BJ (cell line): ENCODE measurements at places on chromosomes 11 and 22.
A peak's percentile ranks its signal among the peaks of the same experiment; 100 is the strongest.

DNA sequence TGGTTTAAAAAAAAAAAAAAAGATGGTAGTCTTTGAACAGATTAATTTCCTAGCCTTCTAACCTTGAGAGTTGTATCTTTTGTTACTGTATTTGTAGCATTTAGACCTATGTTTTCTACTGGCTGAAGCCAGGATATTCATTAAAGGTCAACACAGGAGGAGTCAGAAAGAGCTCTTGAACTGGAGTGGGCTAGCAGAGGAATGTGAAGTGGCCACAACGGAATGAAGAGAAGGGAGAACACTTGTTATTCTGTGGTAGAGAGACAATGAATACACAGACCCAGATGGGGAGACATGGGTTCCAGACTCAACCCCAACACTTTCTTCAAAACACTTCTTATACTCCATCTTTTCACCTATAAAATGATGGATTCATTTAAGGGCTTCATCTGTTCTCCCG, 88.1 kb downstream of the RELT start:
- no peak for DNase-seq

DNA sequence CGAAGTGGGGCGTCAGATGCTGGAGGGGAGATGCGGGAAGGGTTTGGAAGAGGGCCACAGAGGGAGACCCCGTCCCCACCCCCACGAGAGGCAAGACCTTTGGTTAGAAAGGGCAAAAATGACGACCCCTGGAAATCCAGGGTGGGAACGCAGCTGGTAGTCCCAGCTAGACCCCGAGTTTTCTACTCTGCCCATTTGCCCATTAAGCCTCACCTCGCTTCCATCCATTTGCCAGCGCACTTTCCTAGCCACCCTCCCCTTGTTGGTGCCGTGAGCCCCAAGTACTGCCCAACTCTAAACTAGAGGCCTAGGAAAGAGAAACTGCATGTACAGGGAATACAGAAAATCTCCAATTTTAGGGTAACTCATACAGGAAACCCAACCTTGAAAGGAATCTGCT, 370 bp downstream of the DDX25 start:
- DNase-seq: no peak

GRCh38 chr11:10392095-10393079, 62.7 kb upstream of the AMPD3 start:
- no peak for DNase-seq

- DNase-seq: no peak
Observed at GRCh38 chr11:123413636-123414035, 16.4 kb upstream of the GRAMD1B start.

- no peak for DNase-seq
Observed at GRCh38 chr11:105870516-105871113, 151.4 kb downstream of the MSANTD4 start.

DNA sequence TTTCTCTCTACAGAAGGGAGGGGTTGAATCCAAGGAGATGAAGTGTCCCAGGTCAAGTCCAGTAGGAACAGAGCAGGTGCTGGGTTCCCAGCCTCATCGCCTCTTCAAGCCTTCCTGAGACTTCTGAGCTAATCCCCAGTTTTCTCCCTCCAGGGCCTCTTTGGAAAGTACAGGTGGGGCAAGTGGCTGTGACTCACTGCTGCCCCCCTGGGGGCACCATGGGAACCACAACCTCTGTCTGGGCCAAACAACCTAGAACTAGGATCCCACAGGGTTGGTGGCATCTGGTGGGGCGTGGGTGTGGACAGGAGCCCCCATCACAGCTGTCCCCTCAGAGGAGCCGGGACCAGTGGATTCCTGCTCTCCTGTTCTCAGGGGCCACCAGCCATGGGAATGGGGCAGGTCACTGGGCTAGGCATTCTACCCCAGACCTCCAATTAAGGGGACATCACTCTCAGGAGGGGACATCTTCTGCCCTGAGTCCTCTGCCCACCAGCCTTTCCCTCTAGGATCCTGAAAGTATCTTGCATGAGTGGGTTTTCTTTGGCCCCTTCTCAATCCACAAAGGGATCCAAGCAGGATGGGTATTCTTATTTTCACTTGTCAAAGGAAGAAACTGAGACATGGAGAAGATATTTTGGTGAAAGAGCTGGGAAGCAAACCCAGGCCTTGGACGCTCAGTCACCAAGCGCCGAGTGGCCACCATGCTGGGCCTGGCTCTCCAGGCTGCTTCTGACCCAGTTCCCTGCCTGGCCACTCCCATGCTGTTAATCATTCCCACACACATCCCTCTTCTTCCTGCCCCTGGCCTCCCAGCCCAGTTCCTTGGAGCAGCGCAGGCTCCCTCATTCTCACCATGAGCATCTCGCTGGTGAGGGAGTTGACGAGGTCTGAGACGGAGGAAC, 23.8 kb downstream of the LRRC10B start:
- no peak for DNase-seq

GRCh38 chr11:122230385-122230755, 114.4 kb upstream of the BLID start:
- DNase-seq: no peak

GRCh38 chr11:116239247-116239646, 533.5 kb downstream of the BUD13 start:
- DNase-seq: no peak

DNA sequence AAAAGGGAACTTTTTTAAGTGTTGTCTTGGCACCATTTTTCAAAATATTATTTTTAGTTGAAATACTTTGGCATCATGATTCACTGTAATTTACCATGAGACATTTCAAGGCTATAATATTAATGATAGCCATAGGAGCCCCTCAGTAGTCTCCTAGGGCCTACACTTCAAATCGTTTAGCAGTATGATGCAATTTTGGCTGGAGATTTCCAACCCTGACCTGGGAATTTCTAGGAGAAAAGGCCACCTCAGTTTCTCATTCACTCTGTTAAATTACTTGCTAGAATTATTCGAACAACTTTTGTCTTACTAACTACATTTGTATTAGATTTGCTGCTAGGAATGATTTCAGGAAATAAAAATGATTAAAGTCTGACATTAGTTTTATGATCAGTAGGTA, 1610.9 kb upstream of the RAG2 start:
- DNase-seq: no peak

DNA sequence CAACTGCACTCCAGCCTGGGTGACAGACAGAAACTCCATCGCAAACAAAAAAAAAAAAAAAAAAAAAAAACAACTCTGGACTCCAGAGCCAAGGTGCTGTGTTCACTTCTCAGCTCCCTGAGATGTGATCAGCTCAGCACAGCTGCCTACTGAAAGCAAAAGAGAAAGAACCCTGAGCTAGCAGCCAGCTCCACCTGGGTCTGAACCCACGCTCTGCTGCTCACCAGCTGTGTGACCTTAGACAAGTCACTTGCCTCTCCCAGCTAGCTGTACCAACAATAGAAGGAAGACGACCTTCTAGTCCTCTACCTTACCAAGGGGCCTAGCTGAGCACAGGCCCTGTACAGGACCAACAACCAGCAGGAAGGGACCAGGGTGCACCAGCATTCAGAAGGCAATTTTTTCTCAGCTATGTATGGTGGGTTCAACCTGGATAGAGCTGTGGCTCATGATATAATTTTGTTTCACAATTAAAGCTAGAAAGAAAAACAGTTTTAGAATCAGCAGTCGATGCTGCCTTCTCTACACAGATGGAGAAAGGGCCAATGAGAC, 3.8 kb downstream of the DGCR2 start:
- DNase-seq: no peak

GRCh38 chr22:49422701-49423100, 405.0 kb downstream of the BRD1 start:
- no peak for DNase-seq

- no peak for DNase-seq
Observed at GRCh38 chr11:133705873-133706272, 139.4 kb downstream of the SPATA19 start.

DNA sequence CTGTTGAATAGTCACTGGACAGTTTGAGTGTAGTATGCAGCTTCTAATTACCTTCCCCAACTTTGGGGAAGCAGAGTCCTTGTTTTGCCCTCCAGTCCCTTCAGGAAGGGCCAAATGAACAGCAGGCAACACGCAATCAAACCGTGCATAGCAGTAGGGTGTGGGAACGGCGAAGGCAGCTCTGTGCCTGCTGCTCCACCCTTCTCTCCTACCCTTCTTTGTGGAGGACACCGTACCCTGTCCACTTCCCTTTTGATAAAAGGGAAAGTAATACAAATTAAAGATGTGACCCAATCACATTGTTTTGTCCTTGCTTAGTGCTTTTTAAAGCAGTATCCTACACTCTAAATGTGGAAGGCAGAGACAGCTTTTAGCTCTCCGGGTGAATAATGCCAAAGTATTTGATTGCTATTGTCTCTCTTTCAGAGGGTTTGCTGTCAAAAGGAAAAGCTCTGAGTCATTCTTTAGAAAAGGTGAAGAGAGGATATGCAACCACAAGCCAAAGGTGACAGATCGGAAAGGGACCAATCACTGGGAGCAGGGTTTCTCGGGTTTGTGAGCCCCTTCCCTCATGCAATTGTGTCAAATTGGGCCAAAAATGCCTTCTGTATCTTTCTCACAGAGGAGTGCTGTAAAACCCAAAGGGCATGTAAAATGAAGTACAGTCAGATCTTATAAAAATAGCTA, 407.3 kb upstream of the CCDC90B start:
- DNase-seq: no peak

DNA sequence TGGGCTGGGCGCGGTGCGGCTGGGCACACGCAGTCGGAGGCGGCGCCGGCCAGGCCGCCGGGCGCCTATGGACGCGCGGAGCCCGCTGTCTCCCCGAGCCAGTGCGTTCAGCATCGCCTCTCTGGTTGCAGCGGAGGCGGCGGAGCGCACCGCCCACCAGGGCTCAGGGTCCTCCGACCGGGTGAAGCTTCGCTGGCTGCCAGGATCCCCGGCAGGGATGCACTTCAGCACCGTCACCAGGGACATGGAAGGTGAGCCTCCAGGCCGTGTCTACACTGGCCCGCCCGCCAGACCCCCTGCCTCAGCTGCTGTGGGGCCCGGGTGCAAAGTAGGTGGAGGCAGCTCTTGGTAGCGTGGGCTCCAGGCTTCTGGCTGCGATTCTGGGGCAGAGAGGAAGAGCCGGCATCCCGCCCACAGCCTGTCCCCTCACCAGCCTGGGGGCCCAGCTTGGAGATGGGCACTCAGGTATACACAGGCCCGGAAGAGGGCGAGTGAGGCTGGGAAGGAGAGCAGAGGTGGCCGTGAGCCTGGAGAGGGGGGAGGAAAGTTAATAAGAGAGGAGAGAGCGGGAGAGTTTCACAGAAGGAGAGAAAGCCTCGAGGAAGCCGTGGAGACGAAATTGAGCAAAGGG, 1.0 kb upstream of the TBX1 start:
- no peak for DNase-seq

- DNase-seq: no peak
Observed at GRCh38 chr11:12505183-12505582, 127.8 kb downstream of the PARVA start.

- DNase-seq: peak; percentile 36
Observed at GRCh38 chr11:42462558-42463310, 849.1 kb upstream of the API5 start.

GRCh38 chr11:61310749-61311148, 15.6 kb upstream of the VWCE start:
- DNase-seq: no peak

- no peak for DNase-seq
Observed at GRCh38 chr11:81658722-81659121, 1074.9 kb downstream of the FAM181B start.

GRCh38 chr11:108923413-108923812, 258.5 kb downstream of the DDX10 start:
- no peak for DNase-seq

- peak; percentile 76 for DNase-seq
Observed at GRCh38 chr22:26658671-26659478, 1.5 kb downstream of the MIAT start.

DNA sequence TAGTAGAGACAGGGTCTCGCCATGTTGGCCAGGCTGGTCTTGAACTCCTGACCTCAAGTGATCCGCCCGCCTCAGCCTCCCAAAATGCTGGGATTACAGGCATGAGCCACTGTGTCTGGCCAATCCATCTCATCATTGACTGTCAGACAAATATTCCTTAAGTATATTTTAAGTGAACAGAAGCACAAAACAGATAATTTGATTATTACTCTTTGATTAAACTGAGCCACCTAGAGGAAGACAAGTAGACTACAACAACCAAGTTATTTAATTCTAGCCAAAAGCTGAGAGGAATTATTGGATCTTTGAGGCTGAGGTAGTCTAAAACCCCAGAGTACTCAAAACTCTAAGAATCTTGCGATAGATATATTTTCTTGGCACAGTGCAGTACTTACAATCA, 1.2 kb downstream of the ACRV1 start:
- DNase-seq: no peak

GRCh38 chr11:31882951-31883392, 71.8 kb upstream of the PAX6 start:
- no peak for DNase-seq

DNA sequence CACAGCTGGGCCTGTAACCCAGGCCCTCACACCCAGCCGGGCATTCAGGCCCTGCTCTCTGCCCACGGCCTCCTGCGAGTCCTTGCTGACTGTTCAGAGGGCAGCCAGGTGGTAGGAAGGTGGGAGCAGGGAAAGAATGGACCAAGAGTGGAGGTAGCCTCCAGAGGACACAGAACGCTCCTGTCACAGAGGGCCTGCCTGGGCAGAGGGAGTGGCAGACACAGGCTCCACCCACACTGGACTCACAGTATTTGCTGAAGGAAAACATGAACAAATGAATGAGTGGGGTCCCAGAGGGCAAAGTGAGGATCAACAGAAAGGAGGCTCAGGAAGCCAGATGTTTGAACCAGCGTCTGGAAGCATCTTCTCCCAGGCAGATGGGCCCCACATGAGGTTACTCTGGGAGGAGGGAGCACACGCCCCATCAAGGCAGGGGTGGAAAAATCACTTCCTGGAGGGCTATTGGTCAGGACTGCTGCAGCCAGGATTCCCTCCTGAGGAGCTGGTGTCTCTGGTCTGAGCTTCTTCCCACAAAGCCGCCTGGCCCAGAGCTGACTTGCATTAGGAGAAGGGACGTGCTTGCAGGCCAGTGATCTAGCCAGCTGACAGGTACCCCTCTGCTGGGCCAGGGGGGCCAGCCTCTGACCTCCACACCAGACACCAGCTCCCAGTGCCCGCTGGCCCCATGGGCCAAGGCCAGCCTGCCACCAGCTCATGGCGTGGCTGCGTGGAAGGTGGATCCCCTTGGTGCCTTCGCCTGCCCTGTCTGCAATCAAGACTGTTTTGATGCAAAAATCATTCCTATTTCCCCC, 84.0 kb downstream of the THAP12 start:
- no peak for DNase-seq

DNA sequence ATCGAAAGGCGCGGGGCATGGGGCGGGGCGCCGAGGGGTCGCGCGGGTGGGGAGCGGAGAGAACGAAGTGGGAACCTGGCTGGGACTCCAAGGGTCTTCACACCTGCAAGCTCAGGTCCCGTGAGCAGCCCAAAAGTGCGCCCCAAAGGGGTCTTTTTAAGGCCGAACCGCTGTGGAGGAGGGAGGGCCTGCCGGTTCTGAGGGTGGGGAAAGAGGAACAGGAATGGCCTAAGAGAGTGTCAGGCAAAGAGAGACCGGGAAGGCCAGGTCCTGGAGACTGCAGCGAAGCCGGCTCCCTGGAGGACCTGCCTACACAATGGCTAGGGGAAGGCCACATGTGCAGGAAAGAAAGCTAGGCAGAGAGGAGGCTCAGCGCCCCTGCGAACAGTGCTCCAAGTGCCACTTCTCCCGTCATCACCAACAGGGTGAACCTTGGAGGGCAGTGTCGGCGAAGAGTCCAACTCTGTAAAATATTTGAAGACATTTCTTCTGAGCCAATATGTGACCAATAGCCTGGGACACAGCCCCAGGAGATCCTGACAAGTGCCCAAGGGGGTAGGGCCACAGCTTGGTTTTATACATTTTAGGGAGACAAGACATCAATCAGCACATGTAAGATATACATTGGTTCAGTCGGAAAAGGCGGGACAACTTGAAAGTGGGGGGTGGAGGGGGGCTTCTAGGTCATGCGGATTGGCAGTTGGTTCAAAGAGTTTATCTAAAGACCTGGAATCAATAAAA, 710 bp upstream of the DGCR2 start:
- DNase-seq: no peak
